ENCODE measurements at places on chromosomes 2 and 18. TPM values are rescaled to one million over a fixed set of nuclear protein-coding genes. Genes with fewer than 3 reads are reported as not detected.

Gene FARP2
- 28.6 TPM for total RNA-seq

Gene GPR45
- total RNA-seq: not detected

Gene FAM228A
- not detected for total RNA-seq

GRCh38 chr18:51712821-51713220 is 515.3 kb upstream of the MEX3C start:
- H3K36me3 ChIP-seq: no peaks in the 10 kb centered on the region
- H3K27ac ChIP-seq: no peak overlapping the region
- no peak overlapping the region for H3K4me3 ChIP-seq
- DNase-seq: no peak
- H3K4me1 ChIP-seq: no peaks in the 10 kb centered on the region

DNA sequence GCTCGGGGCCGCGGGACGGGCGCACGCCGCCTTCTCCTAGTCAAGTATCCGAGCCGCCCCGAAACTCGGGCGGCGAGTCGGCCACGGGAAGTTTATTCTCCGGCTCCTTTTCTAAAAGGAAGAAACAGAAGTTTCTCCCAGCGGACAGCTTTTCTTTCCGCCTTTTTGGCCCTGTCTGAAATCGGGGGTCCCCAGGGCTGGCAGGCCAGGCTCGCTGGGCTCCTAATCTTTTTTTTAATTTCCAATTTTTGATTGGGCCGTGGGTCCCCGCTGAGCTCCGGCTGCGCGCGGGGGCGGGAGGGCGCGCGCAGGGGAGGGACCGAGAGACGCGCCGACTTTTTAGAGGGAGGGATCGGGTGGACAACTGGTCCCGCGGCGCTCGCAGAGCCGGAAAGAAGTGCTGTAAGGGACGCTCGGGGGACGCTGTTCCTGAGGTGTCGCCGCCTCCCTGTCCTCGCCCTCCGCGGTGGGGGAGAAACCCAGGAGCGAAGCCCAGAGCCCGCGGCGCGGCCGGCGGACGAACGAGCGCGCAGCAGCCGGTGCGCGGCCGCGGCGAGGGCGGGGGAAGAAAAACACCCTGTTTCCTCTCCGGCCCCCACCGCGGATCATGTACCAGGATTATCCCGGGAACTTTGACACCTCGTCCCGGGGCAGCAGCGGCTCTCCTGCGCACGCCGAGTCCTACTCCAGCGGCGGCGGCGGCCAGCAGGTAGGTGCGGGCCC is 617 bp downstream of the FOSL2 start:
- no peaks in the 10 kb centered on the region for H3K36me3 ChIP-seq
- peaks cover 51% of the 10 kb centered on the region for H3K27me3 ChIP-seq
- peak overlapping the region; percentile 45 for H3K27ac ChIP-seq
- peak overlapping the region; percentile 76 for H3K4me3 ChIP-seq
- DNase-seq: peak; percentile 72
- H3K4me1 ChIP-seq: peaks cover 15% of the 10 kb centered on the region

GRCh38 chr2:152475982-152476381 is 141.0 kb downstream of the FMNL2 start:
- no peak overlapping the region for H3K4me3 ChIP-seq
- H3K36me3 ChIP-seq: no peaks in the 10 kb centered on the region
- peaks cover 8% of the 10 kb centered on the region for H3K4me1 ChIP-seq
- DNase-seq: no peak

GRCh38 chr2:54372361-54372760 is 83.8 kb upstream of the SPTBN1 start:
- no peak for DNase-seq
- H3K27me3 ChIP-seq: no peaks in the 10 kb centered on the region
- no peaks in the 10 kb centered on the region for H3K36me3 ChIP-seq
- no peak overlapping the region for H3K27ac ChIP-seq
- peaks cover under 1% of the 10 kb centered on the region for H3K4me1 ChIP-seq
- H3K4me3 ChIP-seq: no peak overlapping the region

- no peaks in the 10 kb centered on the region for H3K36me3 ChIP-seq
- no peak overlapping the region for H3K4me3 ChIP-seq
- H3K27me3 ChIP-seq: no peaks in the 10 kb centered on the region
- no peak for DNase-seq
- H3K27ac ChIP-seq: no peak overlapping the region
These were observed 12.4 kb upstream of the DTNB start for GRCh38 chr2:25685741-25686140.

All from neural progenitor cell (in vitro differentiated cells).